Right ventricle myocardium inferior (tissue), 1 donor: ENCODE measurements at places on chromosomes 12 and 14.

DNA sequence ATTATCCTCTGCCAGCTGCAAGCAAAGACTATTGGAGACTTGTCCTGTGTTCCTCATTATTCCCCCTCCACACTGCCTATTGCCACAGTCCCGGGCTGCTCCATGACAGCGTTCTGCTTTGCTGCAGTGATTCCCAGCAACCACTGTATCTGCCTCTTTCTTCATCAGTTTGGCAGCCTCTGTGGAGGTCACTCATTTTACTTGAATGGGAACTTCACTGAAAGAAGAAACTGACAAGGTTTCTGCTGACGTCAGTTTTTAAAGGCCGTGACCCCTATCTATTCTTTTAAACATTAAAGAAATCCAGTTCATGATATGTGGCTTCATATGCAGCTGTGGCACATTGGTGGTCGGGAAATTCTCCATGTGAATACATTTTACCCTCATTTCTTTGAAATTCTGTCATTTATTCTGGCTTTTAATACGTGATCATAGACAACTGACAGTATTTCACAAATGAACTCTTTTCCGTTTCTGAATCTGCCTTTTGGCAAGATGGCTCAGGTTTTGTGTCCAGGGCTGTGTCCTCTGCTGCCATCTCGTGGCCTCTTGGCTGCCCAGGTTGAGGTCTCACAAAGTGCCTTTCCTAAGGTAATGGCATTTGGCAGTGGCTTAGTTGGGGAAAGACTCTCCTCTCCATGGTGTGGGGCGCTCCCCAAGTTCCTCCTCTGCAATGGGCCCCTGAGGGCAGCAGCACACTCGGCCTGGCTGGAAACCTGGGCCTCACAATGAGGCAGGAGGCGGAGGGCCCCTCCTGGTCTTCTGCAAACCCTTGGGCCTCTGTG, 5.8 kb downstream of the TMEM253 start:
- peak; percentile 89 for DNase-seq

GRCh38 chr14:72291908-72292688, 359.9 kb downstream of the RGS6 start:
- no peak for DNase-seq

DNA sequence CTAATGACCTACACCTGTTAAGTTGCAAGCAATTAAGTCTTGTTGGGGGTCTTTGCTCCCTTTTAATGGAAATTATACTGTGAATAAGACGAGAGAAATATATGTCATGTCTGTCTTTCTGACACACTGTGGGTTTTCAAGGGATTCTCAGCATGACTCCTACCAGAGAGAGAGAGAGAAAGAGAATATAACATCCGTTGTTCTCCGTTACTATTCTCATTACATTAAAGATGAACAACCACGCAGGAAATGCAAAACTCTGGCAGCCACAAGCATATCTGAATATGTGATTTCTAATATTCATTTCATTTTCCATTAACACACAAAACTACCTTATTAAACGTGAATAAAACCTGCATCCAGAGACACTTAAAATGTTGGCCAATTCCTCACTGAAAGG, 67.3 kb upstream of the EGLN3 start:
- no peak for DNase-seq

- DNase-seq = no peak
Observed at GRCh38 chr12:58463051-58463450, 457.3 kb downstream of the LRIG3 start.

- no peak for DNase-seq
Observed at GRCh38 chr14:69010648-69011047, 31.5 kb upstream of the ACTN1 start.

DNA sequence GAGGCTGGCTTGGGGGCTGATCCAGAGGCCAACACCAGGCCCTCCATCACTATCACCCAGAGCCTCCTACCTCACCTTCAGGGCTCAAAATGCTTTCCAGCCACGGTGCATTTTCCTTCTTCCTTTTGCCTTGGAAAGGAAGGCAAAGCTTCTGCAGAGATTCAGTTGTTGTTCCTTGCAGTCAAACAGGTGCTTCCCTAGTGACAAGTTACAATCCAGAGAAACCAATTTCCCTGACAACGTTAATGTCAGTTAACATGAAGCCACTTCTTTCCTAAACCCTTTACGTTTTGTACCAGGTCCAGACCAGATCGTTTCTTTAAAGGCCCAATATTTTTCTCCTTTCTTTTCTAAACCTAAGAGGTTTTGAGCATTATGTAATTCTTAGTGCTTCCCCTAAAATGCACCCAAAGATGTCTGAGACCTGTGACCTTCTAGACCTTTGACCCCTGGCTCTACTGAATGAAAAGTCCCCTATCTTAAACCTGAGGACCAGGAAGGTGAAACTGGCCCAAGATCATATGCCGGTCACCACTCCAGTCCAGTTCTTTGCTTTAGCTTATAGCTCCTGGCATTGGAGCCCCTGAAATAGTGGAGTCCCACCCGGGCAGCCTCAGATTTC, 211.5 kb downstream of the SLC41A2 start:
- DNase-seq = no peak

DNA sequence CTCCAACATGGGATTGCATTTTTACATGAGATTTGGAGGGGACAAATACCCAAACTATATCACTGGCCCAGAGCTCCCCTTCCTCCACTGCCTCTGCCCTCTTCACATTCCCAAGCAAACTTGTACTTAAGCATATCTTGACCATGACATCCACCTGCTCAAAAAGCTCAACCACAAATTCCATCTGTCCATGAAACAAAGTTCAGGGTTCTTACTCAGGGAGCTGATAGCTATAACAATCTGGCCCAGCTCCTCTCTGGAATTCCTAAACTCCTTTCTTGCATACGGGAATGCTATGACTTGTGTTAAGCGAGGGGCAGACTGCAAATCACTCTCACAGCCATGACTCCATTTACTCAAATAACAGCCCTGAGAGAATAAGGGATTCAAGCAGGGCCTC, 152.1 kb downstream of the GALC start:
- DNase-seq = no peak

- no peak for DNase-seq
Observed at GRCh38 chr12:117188961-117189724, 1.1 kb downstream of the FBXO21 start.

DNA sequence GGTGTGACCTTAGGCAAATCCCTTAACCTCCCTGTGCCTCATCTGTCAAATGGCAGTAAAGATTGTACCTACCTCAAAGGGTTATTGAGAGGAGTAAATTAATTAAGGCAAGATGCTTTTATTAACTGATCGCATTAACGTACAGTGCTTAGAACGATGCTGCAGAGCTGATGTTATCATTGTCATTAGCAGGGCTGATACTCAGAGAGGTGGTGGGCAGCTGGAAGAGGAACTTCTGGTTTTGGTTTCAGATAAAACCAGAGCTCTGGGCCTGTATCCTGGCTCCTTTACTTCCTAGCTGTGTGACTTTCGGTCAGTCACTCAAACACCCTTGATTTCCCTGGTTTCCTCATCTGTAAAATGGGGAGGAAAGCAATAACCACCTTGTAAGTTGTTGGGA, 55.1 kb downstream of the CALM1 start:
- no peak for DNase-seq

DNA sequence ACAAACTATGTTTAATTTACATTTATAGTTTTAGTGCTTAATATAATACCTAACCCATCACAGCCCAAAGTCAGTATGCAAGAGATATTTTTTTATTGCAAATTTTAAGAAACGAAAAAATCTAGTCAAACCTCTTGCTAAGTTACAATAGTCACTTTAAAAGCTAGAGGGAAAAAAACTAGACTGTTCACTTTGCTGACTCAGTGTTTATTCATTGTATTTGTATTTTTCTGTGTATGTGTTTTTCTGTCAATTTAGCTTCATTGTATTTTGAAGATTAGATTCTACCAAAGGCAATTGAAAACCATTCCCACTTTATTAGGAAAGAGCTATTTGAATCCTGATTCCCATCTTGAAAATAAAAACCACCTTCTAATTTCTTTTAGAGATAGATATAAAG, 891.5 kb downstream of the SLC16A7 start:
- DNase-seq = no peak

GRCh38 chr12:120584343-120585149, 3.3 kb upstream of the POP5 start:
- DNase-seq = peak; percentile 82

DNA sequence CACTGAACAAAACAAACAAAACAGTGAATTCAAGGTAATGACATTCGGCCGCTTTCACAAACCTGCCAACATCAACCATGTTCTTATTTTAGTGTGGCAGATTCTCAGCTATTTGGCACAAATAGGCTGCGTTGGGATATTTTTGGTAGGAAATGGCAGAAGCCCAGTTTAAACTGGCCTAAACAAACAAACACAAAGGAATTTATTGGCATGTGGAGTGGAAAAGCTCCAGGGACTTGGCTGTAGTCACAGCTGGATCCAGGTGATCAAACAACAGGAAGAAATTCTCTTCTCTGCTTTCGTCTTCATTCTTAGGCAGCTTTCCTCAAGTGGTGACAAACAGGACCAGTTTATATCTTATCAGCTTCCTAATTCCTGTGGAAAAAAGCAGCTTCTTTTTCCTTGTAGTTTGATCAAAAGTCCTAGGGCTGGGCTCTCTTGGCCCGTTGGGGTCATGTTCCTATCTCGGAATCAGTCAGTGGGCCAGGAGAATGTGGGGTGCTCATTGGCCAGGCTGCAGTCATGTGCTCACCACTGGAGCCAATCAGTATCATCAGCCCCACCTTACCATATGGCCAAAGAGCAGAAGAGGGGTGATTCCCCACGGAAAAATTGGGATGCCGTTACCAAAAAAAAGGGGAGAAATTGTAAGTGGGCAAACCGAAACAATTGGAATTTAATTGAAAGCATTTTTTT, 22.6 kb downstream of the C12orf75 start:
- DNase-seq = no peak
